ENCODE measurements at places on chromosomes 3 and 15.

GRCh38 chr15:37900326-37901221, 33.9 kb upstream of the TMCO5A start:
- DNase-seq, result no peak

- DNase-seq, result no peak
Observed at GRCh38 chr3:166569589-166569988, 732.4 kb upstream of the BCHE start.

DNA sequence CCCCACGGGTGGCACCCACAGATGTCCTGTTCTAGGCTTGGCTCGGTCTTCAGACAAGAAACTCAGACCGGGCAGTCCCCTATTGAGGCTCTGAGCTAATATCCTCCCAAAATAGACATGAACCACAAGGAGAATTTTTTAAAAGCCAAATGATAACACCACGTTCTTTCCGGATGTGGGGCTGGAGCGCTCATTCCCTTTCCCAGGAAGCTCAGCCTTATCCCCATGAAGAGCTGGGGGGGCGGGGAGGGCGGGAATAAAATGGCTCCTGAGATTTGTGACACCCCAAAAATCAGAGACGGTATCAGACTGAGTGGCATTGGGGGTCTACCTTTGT, 1.1 kb downstream of the SLC6A1 start:
- DNase-seq, result no peak

GRCh38 chr3:129122412-129123011, 908 bp upstream of the RAB43 start:
- no peak for DNase-seq

DNA sequence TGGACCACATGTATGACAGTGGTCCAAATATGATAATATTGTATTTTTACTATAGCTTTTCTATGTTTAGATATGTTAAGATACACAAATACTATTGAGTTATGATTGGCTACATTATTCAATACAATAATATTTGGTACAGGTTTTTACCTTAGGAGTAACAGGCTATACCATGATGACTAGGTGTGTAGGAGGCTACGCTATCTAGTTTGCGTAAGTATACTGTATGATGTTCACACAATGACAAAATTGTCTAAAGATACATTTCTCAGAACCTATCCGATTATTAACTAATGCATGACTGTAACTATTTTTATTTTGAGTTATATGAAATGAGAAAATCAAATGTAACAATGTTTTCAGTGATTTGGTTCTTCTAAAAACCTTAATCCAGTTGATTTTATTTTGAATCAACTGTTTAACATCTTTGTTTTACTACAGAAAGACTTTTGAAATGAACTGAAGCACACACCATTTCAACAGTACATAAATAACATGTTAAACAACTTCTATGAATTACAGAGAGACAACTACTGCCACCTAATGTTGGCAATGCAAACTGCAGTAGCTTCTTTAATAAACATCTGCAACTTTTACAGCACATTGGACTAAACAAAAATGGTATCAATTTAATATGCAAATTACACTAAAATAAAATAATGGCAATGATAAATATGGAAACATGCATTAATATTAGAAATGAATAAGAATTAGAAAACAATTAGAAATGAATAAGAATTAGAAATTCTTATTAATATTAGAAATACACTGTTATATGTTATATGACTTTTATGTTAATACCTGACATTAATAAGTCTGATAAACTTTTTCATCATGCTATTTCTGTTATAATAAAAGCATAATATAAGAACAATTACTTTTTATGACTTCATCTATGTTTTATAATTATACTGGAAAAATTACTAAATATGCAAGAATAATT, 255.7 kb downstream of the MBNL1 start:
- peak; percentile 19 for DNase-seq

GRCh38 chr15:74041777-74042435, 40.4 kb downstream of the GOLGA6A start:
- no peak for DNase-seq

DNA sequence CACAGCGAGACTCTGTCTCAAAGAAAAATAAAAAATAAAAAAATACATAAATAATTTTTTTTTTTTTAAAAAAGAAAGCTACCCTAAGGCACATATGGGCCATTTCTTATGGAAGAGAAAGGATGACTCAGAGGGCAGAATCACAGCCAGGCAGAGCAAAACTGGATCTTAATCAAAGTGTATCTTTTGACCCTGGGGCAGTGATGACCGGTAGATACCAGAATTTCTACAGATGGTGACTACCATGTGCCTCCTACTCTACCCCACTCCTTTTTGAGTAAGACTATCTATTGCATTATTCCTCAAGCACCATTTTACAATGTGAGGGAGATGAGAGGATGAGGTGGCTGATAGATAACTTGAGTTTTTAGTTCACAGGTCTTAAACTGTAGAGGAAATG, 26.0 kb downstream of the TARS3 start:
- no peak for DNase-seq

DNA sequence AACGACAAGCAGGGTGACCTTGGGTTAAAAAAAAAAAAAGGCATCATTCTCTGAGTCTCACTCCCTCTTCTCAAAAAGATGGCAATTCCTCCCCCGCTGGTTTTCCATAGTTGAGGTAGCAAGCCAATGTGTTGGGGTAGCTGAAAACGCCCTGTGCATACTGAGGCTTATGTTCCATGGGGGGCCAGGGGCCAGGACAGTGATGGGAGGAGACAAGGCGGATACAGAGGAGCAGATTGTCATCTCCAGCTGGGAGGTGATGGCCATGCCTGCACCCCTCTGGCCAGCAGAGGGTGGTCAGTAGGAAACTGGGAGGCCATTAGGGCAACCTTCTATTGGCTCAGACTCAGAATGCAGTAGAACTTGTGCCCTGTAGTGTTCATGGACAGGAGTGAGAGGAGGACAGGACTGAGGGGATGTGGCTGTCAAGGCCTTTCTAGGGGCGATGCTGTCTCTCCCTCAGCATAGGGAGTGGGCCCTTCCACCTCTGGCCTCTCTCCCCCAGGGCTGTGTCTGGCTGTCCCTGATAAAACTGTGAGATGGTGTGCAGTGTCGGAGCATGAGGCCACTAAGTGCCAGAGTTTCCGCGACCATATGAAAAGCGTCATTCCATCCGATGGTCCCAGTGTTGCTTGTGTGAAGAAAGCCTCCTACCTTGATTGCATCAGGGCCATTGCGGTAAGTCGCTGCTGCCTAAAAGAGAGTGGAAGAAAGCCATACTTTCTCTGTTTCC, 1.9 kb downstream of the TF start:
- DNase-seq, result no peak

- no peak for DNase-seq
Observed at GRCh38 chr3:5411786-5412185, 224.3 kb downstream of the EDEM1 start.

DNA sequence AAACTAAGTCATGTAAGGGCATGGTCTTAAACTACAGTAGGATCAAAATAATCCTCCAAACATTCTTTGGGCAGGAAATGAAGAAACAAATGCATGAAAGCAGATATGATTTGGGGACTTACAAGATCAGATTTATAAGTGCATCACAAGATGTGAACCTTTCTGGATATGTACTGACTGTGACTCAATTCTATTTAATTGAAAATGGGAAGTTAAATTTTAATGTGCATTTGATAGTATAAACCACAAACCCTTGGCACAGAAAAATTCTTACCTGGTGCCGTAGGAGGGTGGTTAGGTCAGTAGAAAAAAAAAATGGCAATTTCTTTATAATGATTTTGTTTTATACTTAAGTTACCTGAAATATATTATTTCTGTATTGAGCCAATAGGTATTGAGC, 262.5 kb upstream of the TGFBR2 start:
- DNase-seq, result no peak

GRCh38 chr15:49979705-49980382, 139.2 kb downstream of the ATP8B4 start:
- no peak for DNase-seq

DNA sequence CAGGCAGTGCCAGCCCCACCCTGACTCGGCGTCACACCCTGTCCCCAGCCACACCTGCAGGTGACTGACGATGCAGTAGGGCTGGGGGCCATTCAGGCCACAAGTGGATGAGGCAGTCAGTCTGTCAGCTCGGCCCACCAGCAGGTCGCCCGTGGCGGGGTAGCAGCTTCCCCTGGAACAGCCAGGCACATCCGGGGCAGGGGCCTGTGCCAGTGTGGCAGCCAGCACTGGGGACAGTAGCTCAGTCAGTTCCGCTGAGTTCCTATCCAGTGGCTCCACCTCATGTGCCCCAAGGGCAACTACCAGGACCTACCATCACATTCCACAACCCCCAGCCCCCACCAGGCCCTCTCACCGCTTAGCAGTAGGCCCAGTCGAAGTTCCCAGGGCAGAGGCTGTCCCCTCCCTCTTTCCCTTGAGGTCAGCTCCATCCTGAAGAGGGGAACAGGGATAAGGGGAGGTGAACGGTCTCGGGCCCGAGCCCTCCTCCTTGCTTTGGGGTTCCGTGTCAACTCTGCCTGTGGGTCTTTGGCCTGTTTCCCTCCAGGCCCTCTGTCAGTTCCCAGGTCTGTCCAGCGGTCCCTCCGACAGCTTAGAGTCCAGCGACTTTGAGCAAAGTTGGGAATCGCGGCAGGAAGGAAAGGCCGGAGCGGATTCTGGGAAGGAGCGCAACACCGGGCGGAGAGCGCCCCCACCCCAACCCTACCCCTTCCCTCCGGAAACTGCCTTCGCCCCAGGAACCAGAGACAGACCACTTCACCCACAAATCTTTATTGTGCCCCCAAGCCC, at the start of gene LAMB2:
Gene LAMB2 (minus strand): TSS at position 614 of the 789 bp plus-strand sequence. CDS start 183 bp downstream, at position 431.
- peak; percentile 80 for DNase-seq

DNA sequence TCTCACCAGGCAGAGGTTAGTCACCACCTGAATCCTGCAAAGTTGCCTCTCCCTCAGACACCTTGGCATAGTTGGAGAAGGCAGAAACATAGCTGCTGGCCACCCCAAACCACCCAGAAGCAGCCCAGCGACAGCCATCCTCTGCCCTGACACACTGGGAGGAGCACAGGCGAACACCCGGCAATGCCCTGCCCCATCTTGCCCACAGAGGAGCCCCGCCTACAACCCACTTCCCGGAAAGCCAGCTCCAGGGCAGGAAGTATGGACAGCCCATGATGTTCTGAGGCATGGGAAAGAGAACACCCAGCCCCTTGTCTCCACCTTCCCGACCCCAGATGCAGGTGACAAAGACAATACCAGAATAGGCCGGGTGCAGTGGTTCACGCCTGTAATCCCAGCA, 12.6 kb upstream of the SHISA5 start:
- no peak for DNase-seq

DNA sequence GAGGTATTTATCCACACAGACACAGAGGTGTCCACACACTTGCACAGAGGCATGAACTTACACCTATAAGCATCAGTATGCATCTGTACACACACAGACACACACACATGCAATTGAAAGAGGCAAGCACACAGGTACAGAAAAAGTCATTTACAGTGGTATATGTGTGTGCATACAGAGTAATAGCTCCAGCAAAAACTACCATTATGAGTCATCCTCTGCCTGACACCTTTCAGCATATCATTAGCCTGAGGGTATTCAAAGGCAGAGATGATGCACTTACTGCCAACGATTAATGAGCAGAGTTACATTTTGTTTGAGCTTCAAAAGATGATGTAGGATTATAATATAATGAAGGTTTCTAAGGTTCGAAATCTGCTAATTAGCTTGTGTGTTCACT, 100.3 kb upstream of the TPRG1 start:
- DNase-seq, result no peak

GRCh38 chr15:31261266-31262142, 65.1 kb upstream of the KLF13 start:
- DNase-seq, result peak; percentile 28

DNA sequence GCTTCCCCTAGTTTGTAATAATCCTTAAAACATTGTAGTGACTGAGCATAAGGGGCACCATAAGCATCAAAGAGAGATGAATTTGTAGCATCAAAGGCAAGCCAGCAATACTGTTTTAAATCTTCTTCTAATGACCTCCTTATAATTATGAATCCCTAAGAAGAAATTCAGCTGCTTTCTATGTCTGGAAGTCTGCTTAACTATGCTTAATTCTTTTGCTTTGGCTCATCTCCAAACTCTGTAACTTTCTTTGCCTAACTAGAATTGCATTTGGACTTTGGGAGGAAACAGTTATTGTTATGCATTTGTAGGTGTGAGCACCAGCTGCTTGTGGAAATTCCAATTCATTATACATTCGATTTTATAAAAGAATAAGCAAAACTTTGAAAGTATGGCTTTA, 117.7 kb upstream of the SPATA16 start:
- no peak for DNase-seq

DNA sequence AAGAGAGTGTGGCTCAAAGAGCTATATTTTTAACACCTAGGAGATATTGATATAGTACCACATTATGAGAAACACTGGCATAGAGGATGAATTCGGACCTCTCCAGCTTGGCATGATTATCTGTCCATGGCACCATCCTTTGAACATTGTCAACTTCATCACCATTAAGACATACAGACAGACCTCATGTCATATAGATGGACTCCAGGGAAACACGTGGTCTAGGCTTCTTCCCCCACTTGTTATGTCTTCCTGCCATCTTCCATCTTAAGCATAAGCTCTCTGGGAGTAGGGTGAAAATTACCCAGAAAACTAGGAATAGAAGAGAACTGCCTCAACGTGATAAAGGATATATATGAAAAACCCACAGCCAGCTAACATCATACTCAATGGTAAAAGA, 51.8 kb downstream of the OCA2 start:
- DNase-seq, result no peak

- DNase-seq, result no peak
Observed at GRCh38 chr15:78069052-78069414, 8.5 kb downstream of the TBC1D2B start.

GRCh38 chr3:37417297-37418082, 243.1 kb upstream of the LRRFIP2 start:
- no peak for DNase-seq

DNA sequence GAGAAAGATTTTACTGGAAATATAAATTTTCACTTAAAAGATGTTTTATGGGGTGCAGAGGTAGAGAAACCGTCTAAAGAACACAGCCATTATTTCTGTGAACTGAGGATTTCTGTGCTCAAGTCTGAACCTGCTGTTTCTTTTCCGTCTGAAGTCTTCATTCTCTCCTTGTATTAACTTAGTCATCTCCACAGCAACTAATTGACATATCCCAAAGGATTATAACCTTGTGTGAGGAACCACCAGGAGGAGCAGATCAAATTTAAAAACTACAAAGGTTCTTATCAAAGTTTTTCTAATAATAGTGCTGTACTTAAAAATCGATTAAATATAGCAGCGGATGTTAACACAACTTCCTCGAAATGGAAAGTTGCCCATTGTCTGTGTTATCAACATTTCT, 31.1 kb upstream of the ICE2 start:
- DNase-seq, result no peak

DNA sequence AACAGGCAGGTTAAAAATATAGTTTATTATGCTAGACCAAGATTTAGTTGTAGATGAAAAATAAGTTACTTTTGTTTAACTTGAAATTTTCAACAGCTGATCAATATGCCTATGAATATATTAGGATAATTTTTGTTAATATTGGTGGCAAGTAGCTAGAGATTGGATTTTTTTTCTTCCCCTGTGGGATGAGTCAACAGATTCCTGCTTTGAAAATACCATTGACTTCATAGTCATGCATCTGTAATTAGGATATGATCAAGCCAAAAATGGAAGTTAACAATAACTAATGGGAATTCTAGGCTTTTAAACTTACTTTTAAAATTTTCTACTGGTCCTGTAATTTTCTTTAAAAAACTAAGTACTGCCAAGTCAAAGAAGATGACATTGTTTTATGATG, 211.7 kb downstream of the ZIC1 start:
- no peak for DNase-seq

- DNase-seq, result no peak
Observed at GRCh38 chr3:194084284-194084683, 51.7 kb upstream of the HES1 start.
